Ascending aorta (tissue), 2 donors: ENCODE measurements at places on chromosomes 16 and 17.

DNA sequence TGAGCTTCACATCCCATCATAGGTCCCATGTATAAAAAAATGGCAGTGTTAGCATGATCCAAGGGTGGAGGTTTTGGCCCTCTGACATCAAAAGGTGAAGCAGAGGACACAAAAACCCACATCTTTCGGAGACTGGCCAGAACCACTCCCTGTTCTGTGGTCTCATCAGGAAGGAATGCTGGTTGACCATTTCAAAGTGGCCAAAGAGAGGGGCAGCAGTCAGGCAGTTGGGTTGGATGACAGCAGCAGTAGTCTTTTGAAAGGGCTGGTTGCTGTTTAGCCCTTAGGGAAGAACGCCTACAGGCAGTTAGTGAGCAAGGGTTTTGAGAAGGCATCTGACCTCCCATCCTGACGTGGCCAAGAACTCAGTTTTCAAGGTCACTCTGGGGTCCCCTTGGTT is 40.5 kb downstream of the LCMT1 start:
- no peaks in the 10 kb centered on the region for H3K27me3 ChIP-seq
- no peak for DNase-seq
- H3K4me1 ChIP-seq, result no peaks in the 10 kb centered on the region
- H3K4me3 ChIP-seq, result no peak overlapping the region
- H3K36me3 ChIP-seq, result peaks cover 19% of the 10 kb centered on the region
- H3K27ac ChIP-seq, result no peak overlapping the region

- no peaks in the 10 kb centered on the region for H3K27me3 ChIP-seq
- no peak for DNase-seq
- no peak overlapping the region for H3K27ac ChIP-seq
- no peak overlapping the region for H3K4me3 ChIP-seq
These were observed 56.6 kb downstream of the ZFPM1 start for GRCh38 chr16:88509749-88510069.

DNA sequence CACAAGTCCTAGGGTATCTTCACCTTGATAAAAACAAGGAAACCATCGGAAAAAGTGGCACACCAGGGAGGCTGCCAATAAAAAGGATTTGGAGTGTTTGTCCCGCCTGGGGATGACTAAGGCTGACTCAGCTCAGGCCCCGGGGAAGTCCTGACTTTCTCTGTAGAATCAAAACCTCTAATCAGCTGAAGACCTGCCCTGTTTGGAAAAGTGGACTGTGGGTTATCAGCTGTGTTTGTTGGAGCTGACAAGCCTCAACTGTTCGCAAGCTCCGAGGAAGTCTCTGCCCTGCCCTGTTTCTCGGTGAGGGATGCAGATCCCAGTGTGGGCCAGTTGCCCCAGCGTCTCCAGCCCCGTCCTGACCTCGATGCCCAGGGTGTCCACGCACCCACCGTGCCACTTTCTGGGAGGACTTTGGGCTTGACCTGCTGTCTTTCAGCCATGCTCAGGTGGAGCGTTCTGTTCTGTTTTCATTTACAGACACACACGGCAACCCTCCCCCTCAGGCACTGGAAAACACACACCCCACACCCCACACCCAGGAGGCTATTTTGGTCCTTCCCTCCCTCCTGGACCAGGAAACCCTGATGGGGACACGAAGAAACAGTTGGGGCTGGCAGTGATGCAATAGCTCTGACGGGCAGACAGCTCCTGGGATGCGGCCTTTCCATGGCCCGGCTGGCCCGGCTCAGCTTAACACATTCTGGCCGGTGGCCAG is 27.6 kb upstream of the PITPNA start:
- H3K27ac ChIP-seq, result peak overlapping the region; percentile 85
- peak overlapping the region; percentile 8 for H3K4me3 ChIP-seq
- H3K36me3 ChIP-seq, result peaks cover 6% of the 10 kb centered on the region
- DNase-seq, result no peak

GRCh38 chr17:74850310-74850709 is 9.4 kb downstream of the GRIN2C start:
- H3K27ac ChIP-seq, result no peak overlapping the region
- H3K27me3 ChIP-seq, result peaks cover 13% of the 10 kb centered on the region
- H3K36me3 ChIP-seq, result no peaks in the 10 kb centered on the region
- no peak for DNase-seq

- H3K36me3 ChIP-seq, result no peaks in the 10 kb centered on the region
- no peaks in the 10 kb centered on the region for H3K4me1 ChIP-seq
- H3K27me3 ChIP-seq, result no peaks in the 10 kb centered on the region
- H3K27ac ChIP-seq, result peak overlapping the region; percentile 13
- no peak for DNase-seq
These were observed 47.1 kb downstream of the IRX3 start for GRCh38 chr16:54239456-54239855.

- no peaks in the 10 kb centered on the region for H3K27me3 ChIP-seq
- no peak overlapping the region for H3K4me3 ChIP-seq
- no peaks in the 10 kb centered on the region for H3K36me3 ChIP-seq
- no peaks in the 10 kb centered on the region for H3K4me1 ChIP-seq
- no peak overlapping the region for H3K27ac ChIP-seq
These were observed 36.5 kb downstream of the FANCA start for GRCh38 chr16:89779909-89780305.

- H3K27ac ChIP-seq, result peak overlapping the region; percentile 78
- DNase-seq, result peak; percentile 80
- H3K27me3 ChIP-seq, result no peaks in the 10 kb centered on the region
- peaks cover 18% of the 10 kb centered on the region for H3K4me1 ChIP-seq
These were observed 13.2 kb downstream of the SLC7A5 start for GRCh38 chr16:87855852-87856715.

GRCh38 chr17:382644-383533 is 30.3 kb upstream of the RPH3AL start:
- H3K27me3 ChIP-seq, result no peaks in the 10 kb centered on the region
- no peak overlapping the region for H3K27ac ChIP-seq
- H3K4me1 ChIP-seq, result peaks cover 8% of the 10 kb centered on the region
- no peaks in the 10 kb centered on the region for H3K36me3 ChIP-seq
- no peak overlapping the region for H3K4me3 ChIP-seq
- DNase-seq, result no peak

GRCh38 chr17:7711051-7711755 is 6.2 kb downstream of the EFNB3 start:
- H3K4me1 ChIP-seq, result no peaks in the 10 kb centered on the region
- no peak overlapping the region for H3K27ac ChIP-seq
- DNase-seq, result no peak
- no peaks in the 10 kb centered on the region for H3K36me3 ChIP-seq
- H3K27me3 ChIP-seq, result no peaks in the 10 kb centered on the region

DNA sequence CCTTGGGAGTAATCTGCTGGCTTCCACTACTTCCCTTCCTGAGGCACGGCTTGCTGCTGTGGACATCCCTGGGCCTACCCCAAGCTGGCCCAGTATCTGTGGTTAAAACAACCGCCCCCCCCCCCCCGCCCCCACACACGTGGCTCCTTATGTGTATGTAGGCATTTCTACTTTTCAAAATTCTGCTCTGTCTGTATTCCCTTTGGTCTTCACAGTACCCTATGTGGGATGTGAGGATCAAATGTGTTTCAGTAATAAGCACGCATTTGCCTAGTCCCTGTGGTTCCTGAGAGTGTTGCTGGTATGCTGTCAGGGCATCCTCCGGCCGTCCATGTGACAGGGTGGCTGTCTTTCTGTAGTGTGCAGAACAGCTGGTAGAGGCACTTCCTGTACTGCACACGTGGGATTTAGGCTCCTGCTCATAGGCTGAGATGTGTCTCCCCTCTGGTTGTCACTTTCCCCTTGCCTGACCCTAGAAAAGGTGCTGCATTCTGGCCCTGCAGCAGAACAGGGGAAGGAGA is 2.2 kb downstream of the NT5M start:
- DNase-seq, result no peak
- H3K27ac ChIP-seq, result no peak overlapping the region
- no peaks in the 10 kb centered on the region for H3K4me1 ChIP-seq
- no peaks in the 10 kb centered on the region for H3K27me3 ChIP-seq
- no peaks in the 10 kb centered on the region for H3K36me3 ChIP-seq
- H3K4me3 ChIP-seq, result no peak overlapping the region

- no peak for DNase-seq
- H3K27ac ChIP-seq, result no peak overlapping the region
- H3K36me3 ChIP-seq, result no peaks in the 10 kb centered on the region
- H3K4me3 ChIP-seq, result no peak overlapping the region
- H3K4me1 ChIP-seq, result no peaks in the 10 kb centered on the region
These were observed 393.0 kb downstream of the CA10 start for GRCh38 chr17:51765282-51766135.

DNA sequence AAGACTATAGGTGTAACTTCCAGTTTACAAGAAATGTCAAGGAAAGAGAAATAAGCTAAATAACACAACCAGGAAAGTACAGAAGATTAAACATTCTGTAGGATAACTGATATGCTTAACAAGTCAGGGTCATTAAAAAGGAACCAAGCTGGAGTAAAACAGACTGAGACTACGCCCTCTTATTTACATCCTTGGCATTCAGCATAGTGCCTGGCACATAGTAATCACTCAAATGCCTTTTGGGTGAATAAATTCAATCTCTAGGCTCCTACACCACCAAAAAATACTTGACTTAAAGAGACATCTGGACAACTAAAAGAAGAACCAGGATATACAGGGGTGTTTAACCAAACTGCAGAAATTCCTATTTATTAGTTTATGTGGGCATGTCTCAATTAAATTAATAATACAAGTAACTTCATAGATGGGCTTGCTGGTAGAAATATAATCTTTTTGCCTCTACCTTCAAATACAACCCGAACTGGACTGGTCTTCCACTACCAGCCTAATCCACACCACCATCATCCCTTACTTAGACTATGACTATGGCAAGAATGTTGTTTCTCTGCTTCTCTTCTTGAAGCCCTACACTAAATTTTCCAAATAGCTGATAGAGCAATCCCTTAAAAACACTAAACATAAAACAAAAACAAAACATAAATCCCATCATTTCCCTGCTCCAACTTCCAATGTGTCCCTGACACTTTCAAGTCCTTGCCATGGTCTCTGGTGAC is 47.7 kb upstream of the ULK2 start:
- no peak overlapping the region for H3K27ac ChIP-seq
- H3K4me3 ChIP-seq, result no peak overlapping the region
- peaks cover 66% of the 10 kb centered on the region for H3K36me3 ChIP-seq
- no peaks in the 10 kb centered on the region for H3K27me3 ChIP-seq
- no peaks in the 10 kb centered on the region for H3K4me1 ChIP-seq

DNA sequence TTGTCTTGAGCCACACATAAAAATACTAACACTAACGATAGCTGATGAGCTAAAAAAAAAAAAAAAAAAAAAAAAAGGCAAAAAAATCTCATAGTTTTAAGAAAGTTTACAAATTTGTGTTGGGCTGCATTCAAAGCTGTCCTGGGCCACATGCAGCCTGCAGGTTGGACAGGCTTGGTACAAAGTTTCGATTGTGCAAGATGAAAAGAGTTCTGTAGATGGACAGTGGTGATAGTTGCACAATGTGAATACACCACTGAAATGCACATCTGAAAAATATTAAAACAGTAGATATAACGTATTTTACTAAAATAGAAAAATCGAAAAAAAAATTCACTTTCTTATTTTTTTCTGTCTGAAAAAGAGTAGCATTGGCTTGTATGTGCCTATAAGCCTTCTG is 42.9 kb downstream of the AMFR start:
- H3K4me3 ChIP-seq, result no peak overlapping the region
- H3K4me1 ChIP-seq, result no peaks in the 10 kb centered on the region
- H3K27me3 ChIP-seq, result no peaks in the 10 kb centered on the region
- H3K27ac ChIP-seq, result no peak overlapping the region

DNA sequence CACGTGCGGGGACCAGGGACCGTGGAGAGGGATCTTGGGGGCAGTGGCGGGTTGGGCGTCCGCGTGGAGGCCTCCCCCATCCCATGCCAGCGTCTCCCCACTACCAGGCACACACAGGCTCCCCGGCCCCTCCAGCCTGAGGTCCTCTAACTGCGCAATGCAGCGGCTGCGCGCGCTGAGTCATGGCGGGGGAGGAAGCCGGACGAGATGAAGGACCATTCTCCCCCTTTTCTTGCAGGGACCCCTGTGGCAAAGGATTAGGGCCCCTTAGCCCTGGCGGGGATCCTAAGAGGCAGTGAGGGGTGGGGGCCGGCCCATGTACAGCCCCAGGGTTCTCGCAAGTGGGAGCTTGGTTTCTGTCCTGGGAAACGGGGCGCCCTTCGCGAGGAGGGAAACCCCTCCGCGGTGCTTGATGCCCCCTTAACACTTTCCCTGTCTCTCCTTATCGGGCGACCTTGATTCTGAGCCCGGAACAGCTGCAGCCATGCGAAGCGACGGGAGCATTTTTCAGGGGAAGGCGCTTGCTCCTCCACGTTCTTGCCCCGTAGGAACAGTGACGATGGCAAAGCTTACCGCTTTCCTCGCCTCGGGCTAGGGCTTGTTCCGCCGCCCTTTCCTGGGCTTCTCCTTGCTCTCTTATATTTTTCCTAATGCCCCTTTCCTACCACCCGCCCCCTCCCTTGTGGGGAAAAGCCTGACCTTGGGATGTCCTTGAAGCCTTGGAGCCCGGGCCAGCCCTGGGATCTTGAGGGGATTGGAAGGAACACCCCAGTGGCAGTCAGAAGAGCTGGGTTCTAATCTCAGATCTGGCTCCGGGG is 592 bp downstream of the ALDOA start:
- DNase-seq, result no peak
- H3K4me3 ChIP-seq, result peak overlapping the region; percentile 92
- peaks cover 42% of the 10 kb centered on the region for H3K36me3 ChIP-seq
- H3K27me3 ChIP-seq, result no peaks in the 10 kb centered on the region
- H3K27ac ChIP-seq, result peak overlapping the region; percentile 99

- H3K36me3 ChIP-seq, result peaks cover 8% of the 10 kb centered on the region
- no peak for DNase-seq
- H3K27ac ChIP-seq, result no peak overlapping the region
- H3K27me3 ChIP-seq, result no peaks in the 10 kb centered on the region
- no peak overlapping the region for H3K4me3 ChIP-seq
- H3K4me1 ChIP-seq, result no peaks in the 10 kb centered on the region
These were observed 16.4 kb upstream of the HAP1 start for GRCh38 chr17:41750862-41751261.

- H3K27ac ChIP-seq, result no peak overlapping the region
- peaks cover 60% of the 10 kb centered on the region for H3K36me3 ChIP-seq
These were observed 6.9 kb downstream of the MLLT6 start for GRCh38 chr17:38711792-38712571.

GRCh38 chr16:2962334-2963073 is 1.6 kb upstream of the KREMEN2 start:
- DNase-seq, result no peak
- H3K27me3 ChIP-seq, result peaks cover 54% of the 10 kb centered on the region
- peaks cover 28% of the 10 kb centered on the region for H3K4me1 ChIP-seq

DNA sequence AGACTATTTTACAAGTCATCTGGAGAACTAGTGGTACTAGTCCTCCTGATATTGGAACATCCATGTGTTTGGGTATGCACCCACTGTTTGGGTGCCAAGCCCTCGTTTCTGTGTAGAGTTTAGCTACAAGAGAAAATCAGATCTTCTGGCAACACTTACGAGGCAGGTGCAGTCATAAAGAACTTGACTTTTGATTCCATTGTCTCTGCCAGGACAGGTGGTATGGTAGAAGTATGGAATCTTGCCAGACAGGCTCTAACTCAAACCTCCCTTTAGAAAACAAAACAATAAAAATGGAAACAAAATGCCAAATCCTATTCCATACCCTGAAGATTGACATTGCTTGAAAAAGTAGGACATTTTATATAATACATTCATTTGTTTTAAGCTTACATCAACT is 16.0 kb downstream of the RNF43 start:
- H3K36me3 ChIP-seq, result no peaks in the 10 kb centered on the region
- no peak overlapping the region for H3K4me3 ChIP-seq
- H3K27me3 ChIP-seq, result no peaks in the 10 kb centered on the region
- no peaks in the 10 kb centered on the region for H3K4me1 ChIP-seq
- no peak overlapping the region for H3K27ac ChIP-seq

GRCh38 chr16:51431517-51432241 is 280.6 kb upstream of the SALL1 start:
- no peak overlapping the region for H3K4me3 ChIP-seq
- H3K36me3 ChIP-seq, result no peaks in the 10 kb centered on the region
- no peaks in the 10 kb centered on the region for H3K27me3 ChIP-seq
- H3K27ac ChIP-seq, result no peak overlapping the region
- no peaks in the 10 kb centered on the region for H3K4me1 ChIP-seq
